ENCODE measurements at places on chromosomes 2 and 18. TPM values are rescaled to one million over a fixed set of nuclear protein-coding genes. Genes with fewer than 3 reads are reported as not detected.

The SLC40A1 gene
- 271 TPM for total RNA-seq

- no peak for DNase-seq
These were observed 96.4 kb downstream of the COBLL1 start for GRCh38 chr2:164745012-164745797.

DNA sequence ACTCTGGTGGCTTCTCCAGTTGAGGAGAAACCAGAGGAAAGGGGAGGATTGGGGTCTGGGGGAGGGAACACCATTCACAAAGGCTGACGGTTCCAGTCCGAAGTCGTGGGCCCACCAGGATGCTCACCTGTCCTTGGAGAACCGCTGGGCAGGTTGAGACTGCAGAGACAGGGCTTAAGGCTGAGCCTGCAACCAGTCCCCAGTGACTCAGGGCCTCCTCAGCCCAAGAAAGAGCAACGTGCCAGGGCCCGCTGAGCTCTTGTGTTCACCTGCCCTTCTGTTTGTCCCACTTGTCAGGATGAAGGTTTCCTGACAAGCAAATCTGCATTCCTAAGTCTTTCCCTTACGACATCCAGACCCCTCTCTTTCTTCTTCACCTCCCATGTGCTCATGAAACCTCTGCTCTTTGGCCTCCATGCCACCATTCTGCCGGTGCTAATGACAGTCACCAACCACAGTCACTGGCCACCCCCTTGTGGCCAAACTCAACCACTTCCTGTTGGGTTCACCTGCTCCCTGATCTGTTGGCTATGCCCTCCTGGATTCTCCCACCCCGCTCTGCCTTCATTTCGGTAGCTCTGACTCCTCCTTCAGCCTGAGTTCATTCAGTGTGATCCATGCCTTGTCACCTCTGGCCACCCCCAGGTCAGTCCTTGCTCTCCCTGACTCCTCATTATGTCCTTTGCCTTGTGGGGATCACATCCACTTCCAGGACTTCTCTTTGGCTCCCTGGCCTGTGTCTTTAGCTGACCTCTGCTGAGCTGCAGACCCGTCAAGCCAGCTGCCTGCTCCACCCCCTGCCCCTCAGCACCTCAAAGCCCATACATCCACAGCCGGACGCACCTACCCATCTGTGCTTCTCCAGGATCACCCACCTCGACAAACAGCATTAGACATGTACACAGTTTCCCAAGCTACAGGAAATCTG, 17.6 kb downstream of the EMX1 start:
- no peak for DNase-seq

The ZAP70 gene
- total RNA-seq = 12.6 TPM

GRCh38 chr2:33288011-33288410, 188.4 kb upstream of the RASGRP3 start:
- no peak for DNase-seq

- DNase-seq = no peak
These were observed 62.0 kb upstream of the CSRNP3 start for GRCh38 chr2:165407466-165407865.

DNA sequence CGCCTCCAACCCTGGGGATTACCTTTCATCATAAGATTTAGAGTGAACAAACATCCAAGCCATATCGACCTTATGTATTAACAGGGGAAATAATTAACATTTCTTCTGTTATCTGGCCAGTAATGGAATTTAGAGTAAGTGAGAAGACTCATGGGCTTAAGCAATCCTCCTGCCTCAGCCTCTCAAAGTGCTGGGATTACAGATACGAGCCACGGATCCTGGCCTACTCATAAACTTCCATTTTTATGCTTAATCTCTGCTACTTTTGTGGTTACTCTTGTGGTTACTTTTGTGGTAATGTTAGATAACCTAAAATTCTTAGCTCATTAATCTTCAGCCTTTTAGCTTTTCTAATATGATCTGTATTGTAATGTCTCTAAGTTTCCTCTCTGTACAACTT, 159.3 kb upstream of the SLC8A1 start:
- DNase-seq = no peak

DNA sequence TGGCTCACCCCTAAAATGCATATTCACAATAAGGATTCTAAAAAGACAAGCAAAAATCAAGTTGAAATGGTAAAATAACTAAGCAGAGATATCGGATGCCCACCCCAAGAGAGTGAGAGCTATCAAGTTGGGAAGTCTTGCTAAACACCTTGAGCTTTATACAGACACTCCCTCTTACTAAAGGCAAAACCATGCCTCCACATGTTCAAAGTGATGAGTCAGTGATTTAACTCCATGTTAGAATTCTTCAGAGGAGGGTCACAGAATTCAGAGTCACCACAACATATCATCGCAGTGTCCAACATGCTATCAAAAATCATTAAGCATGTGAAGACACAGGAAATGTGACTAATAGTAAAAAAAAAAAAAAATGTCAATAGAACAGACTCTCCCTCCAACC, 20.6 kb upstream of the ST8SIA3 start:
- no peak for DNase-seq

GRCh38 chr2:38634684-38635083, 31.2 kb upstream of the GALM start:
- no peak for DNase-seq

- no peak for DNase-seq
These were observed 125.4 kb upstream of the FOSL2 start for GRCh38 chr2:28267282-28267681.

DNA sequence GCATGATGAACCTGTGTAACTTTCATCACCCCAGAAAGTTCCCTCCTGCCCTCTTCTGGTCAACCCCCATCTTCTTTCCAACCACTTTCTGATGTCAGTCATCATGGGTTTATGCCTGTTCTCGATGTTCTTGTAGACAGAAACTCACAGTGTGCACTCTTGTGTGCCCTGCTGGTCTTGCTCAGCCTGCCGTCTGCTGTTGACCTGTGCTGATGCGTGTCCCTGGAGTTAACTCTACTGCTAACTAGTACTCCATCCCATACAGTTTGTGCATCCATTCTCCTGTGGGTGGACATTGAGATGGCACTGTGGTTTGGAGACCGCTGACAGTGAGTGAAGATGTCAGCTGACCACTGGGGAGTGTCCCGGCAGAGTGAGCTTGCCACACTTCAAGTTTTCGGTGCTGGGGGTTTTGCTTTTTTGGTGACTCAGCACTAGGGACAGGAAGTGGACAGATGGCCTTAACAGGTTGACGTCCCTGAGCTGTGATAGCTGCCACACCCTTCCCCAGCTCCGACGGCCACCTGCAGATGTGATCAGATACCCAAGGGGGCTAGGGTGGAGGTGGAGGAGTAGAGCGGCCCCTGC, 14.8 kb downstream of the KLHL29 start:
- no peak for DNase-seq

The RNF125 gene
- 6.1 TPM for total RNA-seq

The TNFRSF11A gene
- 38.9 TPM for total RNA-seq

Measured in mucosa of gallbladder (tissue), 1 donor.